Prostate gland (tissue), 2 donors: ENCODE measurements at places on chromosomes 3 and 15. TPM values are rescaled to one million over a fixed set of nuclear protein-coding genes. Genes with fewer than 3 reads are reported as not detected.

- H3K4me3 ChIP-seq: no peak overlapping the region
- no peak for DNase-seq
- peaks cover 2% of the 10 kb centered on the region for H3K27me3 ChIP-seq
- no peaks in the 10 kb centered on the region for H3K4me1 ChIP-seq
- no peaks in the 10 kb centered on the region for H3K36me3 ChIP-seq
- H3K27ac ChIP-seq: no peak overlapping the region
Measured at GRCh38 chr15:69861331-69862171, 236.2 kb downstream of the TLE3 start.

SLC2A2 gene
- not detected for total RNA-seq

GRCh38 chr15:76460871-76461270 is 124.3 kb downstream of the ISL2 start:
- H3K27me3 ChIP-seq: no peaks in the 10 kb centered on the region
- no peaks in the 10 kb centered on the region for H3K4me1 ChIP-seq
- no peak for DNase-seq
- H3K36me3 ChIP-seq: no peaks in the 10 kb centered on the region

DNA sequence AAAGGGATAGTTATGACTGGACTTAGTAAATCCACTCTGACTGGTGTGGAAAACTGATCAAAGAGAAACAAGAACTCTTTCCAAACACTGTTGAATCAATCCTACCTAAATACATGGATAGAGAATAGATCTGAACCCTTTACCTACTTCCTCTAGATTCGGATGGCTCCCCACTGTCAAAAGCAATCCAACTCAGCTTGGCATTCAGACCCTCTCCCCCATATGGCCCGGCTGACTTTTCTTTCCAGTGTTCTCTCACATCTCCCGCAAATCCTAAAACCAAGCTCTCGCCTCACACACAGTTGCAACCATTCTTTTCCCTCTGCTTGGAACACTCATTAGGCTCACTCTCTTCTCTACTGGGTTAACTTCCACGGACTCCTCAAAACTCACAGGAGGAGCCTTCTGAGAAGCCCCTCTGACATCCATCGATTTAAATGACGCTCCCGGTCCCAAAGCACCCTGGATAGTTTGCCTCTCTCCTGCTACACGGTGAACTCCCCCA is 639 bp downstream of the SPICE1 start:
- no peaks in the 10 kb centered on the region for H3K27me3 ChIP-seq
- no peaks in the 10 kb centered on the region for H3K36me3 ChIP-seq
- no peaks in the 10 kb centered on the region for H3K4me1 ChIP-seq
- peak overlapping the region; percentile 64 for H3K4me3 ChIP-seq
- H3K27ac ChIP-seq: peak overlapping the region; percentile 85
